ENCODE measurements at places on chromosomes 6 and 20. TPM values are rescaled to one million over a fixed set of nuclear protein-coding genes. Genes with fewer than 3 reads are reported as not detected.
A peak's percentile ranks its signal among the peaks of the same experiment; 100 is the strongest.

DNA sequence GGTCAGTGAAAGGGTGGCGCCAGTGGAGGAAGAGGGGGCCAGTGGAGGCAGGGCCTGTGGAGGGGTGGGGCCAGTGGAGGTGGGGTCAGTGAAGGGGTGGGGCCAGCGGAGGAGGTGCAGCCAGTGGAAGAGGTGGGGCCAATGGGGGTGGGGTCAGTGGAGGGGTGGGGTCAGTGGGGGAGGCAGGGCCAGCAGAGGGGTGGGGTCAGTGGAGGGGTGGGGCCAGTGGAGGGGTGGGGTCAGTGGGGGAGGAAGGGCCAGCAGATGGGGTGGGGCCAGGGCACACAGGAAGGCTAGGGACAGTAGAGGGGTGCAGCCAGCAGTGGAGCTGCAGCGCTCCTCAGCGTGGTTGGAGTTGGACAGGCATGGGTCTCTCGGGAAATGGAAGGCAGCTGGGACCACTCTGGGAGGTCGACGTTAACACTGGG lies 18.7 kb downstream of the ADRM1 start:
- DNase-seq, result no peak

GRCh38 chr6:137487869-137488149 lies 6.4 kb downstream of the OLIG3 start:
- no peak for DNase-seq

- DNase-seq, result peak; percentile 22
Measured at GRCh38 chr20:57076152-57076652, 190.2 kb downstream of the BMP7 start.

- DNase-seq, result no peak
Measured at GRCh38 chr6:156919370-156919769, 142.2 kb downstream of the ARID1B start.

DNA sequence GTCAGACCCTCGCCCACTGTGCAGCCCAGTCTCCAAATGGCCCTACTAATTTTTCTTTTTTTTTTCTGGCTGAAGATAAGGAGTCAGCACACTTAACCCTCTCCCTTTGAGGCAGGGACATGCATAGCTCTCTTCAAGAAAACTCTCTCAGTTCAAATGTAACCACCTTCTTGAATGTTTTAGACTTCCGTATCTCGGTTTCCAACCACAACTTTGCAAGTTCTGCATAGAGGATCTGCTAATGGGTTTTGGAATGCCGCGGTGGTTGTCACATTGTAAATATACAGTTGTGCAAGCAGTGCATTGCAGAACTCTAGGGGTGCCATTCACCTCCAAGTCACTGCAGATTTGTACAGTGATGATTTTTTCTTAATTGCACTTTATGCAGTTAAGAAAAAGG lies 59.4 kb upstream of the SLC35B3 start:
- no peak for DNase-seq

DNA sequence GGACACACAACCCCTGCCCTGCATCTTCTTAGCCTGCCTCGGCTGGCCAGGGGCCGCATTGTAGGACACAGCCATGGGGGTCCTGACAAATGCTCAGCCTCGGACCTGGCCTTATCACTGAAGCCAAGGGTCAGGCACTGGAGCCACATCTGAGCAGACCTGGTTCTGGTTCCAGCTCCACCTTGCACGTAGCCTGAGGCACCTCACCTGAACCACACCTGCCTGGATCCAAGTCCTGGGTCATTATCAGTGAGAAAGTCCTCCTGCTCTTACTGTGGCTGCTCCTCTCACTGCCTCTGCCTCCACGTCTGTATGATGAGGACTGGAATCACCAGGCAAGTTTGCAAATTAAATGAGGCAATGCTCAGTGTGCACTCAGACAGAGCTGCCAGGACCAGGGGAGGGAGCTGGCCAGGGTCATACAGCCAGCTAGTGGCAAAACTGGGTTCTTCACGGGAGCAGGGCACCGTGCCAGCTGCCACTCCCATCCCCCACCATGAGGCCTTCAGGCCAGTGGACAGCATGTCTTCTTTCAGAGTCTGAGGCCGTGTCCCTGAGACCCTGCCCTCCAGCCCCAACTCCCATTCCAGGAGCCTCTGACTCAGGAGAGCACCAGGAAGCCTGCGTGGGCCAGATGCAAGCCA lies 40.2 kb downstream of the MRPL14 start:
- no peak for DNase-seq

DNA sequence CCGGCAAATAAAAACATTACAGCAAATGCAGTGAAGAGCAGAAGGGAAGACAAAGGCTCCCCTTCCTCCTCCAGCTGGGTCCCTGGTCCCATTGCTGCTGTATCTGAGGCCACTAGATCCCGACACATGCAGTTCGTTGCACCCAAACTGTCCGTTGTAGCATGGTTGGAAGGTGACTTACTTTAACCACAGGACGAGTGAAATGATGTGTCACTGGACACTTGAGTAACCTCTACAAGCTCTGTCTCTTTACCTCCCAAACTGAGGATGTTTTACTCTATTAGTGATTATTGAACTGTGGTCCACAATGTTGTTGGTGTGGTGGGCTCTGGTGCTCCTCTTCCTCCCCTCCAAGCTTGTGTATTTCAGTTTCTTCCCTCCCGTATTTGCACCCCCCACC lies 46.2 kb upstream of the ARMH2 start:
- DNase-seq, result no peak

DNA sequence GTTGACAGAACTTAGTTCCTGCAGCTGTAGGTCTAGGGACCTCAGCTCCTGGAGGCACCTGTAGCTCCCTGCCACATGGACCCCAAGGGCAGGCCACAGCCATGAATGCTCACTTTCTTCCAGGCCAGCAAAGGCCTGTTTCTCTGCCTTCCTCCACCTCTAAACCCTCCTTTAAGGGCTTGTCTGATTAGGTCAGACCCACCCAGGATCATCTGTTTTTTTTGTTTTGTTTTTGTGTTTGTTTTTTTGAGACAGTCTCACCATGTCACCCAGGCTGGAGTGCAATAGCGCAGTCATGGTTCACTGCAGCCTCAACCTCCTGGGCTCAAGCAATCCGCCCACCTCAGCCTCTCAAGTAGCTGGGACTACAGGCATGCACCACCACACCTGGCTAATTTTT lies 11.5 kb upstream of the BCAS4 start:
- DNase-seq, result no peak

DNA sequence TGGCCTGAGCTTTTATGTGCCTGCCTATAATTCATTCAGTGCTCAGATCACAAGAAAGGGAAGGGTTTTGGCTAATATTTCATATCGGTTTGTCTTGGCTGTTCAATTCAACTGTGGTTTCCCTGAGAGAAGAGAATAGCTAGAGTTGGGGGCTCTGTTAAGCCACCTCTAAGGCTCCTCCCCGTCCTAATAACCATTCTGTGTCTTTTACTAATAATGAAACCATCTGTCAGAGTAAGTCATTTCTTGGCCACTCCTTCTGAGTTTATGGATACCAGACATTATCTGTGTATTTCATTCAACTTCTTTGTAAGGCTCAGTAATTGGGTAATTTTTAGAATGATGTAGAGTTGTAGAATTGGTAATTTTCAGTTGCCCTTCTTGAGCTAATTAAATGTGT lies 5.2 kb downstream of the STX11 start:
- DNase-seq, result no peak

- DNase-seq, result no peak
Measured at GRCh38 chr20:55099251-55099650, 623.9 kb downstream of the DOK5 start.

The CGA gene
- total RNA-seq, result not detected

The RCAN2 gene
- total RNA-seq, result 14.8 TPM

Data from sciatic nerve (tissue), 2 donors.